ENCODE measurements at places on chromosomes 5 and 9.

DNA sequence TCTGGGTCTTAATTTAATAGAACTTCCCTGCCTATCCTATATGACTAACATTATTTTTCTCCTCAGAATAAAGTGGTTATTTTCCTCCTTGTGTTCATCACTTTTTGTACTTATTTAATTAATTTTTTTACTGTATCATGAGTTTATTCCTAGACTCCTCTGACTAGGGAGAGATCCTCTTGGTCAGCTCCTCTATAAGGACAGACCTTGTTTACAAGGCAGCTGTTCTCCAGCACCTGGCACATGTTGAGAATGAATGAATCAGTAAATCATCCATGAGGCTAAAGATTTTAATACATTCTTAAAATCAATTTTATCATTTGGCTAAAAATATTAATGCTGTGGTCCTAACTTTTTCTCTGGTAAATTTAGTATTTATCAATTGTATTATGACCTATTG, 139.8 kb downstream of the NUDT12 start:
- no peak for DNase-seq

DNA sequence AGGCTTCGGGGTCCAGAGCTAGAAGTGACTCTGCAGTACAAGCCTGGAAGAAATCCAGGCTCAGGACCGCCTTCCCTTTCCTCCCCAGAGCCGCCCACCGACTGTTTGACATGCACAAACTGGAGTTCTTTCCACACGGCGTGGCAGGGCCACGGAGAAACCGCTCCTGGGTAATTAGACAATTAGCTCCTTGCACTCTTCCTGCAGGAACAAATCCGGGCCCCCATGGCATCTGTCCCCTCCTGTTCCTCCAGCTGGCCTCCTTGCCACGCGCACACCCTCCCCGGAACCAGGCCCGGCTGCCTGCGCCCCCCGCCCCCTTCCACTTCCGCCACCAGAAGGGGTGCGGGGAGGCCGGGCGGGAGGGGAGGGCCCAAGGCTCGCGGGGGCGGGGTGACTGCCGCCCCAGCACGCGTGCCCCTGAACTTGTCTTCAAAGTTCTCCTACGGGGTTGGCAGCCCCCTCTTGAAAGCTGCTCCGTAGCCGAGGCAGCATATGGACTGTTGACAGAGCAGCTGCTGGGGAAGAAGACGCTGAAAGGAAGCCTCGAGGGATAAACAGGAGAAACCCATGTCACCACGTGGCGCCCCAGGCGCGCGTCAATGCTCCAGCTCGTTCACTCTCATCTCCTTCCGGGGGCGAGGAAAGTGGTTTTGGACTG, 74.3 kb downstream of the SEC61B start:
- DNase-seq, result no peak

DNA sequence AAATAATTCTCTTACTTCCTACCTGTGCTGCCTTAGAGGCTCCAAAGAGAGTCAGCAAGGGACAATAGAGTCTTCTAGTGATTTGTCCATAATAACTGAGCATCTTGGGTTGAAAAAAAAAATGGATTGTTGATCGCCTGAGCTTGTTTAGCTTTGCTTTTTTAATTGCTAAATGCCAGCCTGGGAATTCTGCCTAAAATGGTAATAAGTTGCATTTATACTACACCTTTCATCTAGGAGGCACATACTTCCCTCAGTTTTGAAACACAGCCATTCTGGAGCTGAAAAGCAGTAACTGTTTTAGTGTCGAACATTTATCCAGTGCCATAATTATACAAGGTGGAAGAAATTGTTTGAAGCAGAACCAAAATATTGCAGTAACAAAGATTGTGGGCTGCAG, 421.3 kb downstream of the CAAP1 start:
- DNase-seq, result no peak

GRCh38 chr5:100623719-100624118, 88.5 kb downstream of the FAM174A start:
- no peak for DNase-seq

GRCh38 chr5:38330207-38330606, 71.8 kb downstream of the EGFLAM start:
- DNase-seq, result no peak

GRCh38 chr5:92969191-92969780, 611.7 kb downstream of the NR2F1-AS1 start:
- no peak for DNase-seq

DNA sequence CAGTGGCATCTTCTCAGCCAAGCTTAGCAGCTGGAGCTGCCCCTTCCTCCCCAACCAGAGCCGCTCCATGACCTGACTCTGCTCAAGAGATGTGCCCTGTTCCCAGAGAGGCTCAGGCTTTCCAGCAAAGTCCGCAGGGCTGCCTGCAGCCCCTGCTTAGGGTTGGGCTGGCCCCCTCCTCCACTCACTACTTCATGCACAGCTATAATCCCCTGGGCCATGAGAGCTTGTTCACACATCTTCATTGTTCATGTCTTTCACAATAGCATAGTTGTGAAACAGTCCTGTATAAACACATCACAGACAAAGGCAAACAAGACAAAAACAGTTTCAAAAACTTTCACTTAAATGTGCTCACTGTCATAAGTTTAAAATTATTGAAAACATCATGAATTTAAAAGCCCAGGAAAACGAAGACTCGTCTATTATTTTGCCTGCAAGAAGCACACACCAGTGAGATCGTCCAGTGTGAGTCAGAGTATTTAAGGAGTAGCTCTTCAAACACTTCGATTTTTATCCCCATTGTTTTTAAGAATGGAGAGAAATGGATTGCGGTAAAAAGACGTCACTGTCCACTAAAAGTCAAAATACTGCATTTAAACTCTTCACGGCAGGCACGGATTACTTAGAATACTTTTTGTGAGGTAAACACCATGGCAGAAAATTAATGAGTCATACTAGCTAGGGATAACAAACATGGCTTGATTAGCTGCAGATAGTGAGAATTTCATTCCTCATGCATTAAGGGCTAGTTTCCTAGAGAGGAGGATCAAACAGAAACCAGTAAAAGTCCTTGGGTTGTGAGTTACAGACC, 40.7 kb upstream of the S1PR3 start:
- no peak for DNase-seq

GRCh38 chr5:64210866-64211265, 45.2 kb downstream of the RNF180 start:
- no peak for DNase-seq

DNA sequence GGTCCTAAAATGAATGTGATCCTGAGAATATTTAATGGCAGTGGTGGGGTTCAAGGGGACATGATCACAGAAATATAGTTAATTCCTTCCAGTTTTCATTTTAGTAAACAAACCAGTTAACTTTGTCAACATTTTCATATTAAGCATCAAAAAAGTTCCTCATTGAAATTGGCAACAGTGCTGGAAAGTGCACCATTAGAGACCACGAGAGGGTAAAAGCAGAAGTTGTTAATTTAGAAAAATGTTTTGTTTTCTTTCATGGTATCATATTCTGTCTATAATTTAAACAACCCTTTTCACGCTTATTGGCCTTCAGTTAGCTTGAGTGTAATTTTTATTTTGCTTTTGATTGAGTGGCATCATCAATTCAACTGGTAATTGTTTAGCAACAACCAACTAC, 11.9 kb downstream of the GIN1 start:
- no peak for DNase-seq

DNA sequence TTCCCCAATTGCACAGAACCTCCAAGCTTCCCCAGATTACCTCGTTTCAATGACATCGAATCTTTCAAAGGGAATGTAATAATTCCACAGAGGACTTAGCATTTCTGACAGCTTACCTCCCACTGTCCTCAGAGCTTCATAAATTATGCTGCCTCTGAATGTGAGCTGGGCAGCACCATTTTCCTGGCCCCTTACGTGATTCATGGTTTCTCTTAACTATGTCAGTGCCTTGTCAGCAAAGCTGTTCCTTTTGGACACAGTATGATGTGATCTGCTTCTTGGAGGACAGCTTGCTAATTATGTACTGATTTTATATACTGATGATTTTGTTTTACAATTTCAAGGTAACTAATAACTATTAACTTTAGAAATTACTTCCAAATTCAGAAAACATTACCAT, 27.7 kb upstream of the SSBP2 start:
- no peak for DNase-seq

DNA sequence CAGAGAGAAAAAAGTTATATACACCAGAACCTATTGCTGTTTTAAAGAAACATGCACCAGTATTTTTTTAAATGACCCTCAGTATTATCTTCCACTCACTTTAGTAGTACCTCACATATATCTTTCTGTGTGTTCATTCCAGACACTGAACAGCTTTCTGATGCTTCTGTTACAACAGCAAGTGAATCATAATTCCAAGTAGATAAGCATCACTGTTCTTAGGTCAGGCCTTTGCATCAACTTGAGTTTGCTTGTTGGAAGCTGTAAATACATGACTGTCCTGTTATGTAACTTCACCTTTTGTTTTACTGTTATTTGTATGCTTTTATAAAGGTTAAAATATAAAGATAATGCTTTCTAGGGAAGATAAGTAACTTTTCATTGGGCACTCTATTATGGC, 184.4 kb downstream of the ISL1 start:
- DNase-seq, result no peak

DNA sequence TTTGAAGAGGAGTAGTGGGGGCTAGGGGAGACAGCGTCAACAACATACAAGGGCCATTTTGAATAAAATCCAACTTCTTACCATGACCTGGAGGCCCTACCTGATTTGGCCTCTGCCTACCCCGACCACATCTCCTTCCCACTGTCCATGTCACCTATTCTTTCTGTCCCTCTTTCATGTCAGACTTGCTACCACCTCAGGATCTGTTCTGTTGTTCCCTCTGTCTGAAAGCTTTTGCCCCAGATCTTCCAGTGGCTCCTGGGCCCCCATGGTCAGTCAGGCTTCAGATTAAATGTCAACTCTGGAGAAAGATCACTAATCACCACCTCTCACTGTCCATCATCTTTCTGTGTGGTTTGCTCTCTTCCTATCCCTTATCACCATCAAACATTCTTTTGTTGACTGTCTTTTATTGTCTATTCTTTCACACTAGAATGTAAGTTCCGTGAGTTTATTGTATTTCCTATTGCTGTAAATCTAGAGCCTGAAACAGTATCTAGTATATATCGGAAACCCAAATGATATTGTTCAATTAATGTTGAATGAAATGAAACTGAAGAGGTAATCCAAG, 31.2 kb upstream of the APC start:
- no peak for DNase-seq

DNA sequence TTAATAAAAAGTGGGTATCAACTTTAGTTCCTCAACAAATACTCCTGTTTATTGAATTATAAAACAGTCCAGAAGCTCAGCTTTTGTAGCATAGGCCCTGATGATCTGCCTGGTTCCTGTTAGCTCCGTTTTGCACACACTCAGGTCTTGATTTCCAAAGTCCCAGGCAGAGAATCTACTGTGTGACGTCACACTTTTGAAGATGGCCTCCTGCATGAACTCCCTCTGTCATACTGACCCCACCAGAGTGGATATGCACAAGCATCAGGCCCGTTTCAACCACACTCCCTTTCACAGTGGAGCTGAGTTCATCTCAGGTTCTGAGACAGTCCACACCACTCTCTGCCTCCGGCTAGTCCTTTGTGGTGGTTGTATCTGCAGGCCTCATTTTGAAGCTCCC, 353.1 kb downstream of the PTPRD start:
- no peak for DNase-seq

DNA sequence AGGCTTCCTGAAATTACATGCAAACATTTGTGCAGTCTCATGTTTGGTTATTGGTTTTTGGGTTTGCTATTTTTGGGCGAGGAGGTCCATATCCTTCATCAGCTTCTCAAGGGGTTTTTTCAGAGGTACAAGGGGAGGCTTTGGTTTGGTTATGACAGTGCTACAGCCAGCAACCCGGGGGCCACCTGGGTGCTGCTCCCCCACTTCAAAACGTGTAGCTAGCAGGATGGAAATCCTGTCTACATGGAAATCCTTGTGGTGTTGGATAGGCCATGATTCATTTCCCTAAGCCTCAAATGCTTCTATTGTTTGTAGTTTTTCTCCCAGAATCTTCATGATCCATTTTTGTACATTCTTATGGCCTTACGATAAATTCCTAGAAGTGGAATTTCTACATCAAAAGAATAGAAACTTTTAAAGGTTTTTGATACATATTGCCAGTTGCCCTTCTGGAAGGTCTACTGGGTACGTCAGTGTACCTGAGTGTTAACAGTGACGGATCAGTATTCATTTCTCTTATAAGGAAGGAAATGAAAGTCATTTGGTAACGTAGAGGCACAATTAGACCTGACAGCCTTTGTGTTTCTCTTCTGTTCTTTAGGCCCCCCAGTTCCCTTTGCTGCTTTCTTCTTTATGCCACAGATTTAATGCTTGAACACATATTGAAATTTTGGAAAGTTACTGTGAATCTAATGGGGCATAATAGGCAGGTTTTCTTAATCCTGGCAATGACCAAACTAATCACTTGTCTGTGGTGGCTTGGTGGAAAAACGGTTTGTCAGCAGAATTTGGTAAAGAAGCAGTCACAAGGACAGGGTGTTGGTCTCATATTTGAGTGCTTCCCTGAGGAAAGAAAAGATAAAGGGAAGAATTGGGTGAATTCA, 69.7 kb upstream of the ABL1 start:
- no peak for DNase-seq

GRCh38 chr5:43482490-43483297, 971 bp downstream of the TMEM267 start:
- DNase-seq, result no peak

DNA sequence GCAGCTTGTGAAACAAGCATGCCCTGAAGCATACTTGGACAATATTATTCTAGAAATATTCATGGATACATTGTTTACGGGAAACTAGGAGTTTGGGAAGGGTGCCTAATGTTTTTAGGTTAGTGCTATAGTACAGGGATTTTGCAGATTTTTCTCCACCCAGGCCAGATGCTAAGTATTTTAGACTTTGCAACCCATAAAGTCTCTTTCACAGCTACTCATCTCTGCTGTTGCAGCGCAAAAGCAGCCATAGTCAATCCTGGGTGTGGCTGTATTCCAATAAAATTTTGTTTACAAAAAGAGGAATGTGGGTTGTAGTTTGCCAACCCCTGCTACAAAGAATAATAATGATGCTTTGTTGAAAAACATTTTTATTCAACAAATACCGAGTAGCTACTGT, 106.2 kb downstream of the CEMIP2 start:
- no peak for DNase-seq

DNA sequence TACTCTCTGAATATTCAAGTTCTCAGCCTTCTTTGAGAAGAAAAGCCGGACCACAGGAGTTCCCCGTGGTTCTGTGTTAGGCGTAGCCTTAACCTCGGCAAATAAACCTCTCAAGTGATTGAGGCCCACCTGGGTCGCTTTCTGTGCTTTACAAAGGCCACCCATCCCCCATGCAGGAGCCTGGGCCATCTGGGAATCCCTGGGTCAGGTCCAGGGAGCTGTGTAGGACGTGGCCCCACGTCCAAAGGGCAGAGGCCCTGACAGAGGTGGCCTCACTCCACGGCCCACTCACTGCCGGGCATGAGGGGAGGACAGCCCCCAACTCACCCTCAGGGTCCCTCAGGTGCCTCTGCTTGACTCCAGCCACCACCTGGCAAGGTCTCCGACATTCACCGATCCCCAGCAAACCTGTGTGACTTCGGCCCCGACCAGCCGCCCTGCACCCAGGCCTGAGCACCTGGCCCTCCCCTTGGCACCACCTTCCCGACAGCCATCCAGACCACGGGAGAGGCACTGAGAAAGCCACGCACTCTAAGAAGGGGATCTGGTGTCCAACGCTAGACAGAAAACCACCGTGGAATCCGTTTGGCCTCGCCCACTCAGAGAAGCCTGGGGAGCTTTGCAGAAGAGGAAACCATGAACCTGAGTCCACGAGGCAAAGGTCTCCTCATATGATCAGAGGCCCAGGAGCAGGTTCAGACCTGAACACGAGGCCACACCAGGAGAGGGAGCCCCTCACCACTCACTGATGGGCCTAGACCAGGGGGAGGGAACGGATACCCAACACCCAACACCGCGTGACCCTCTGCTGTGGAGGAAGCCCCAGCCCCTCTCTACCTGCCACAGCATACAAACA, 4.5 kb downstream of the SLC12A7 start:
- DNase-seq, result no peak

All from NCI-H2081 treated with DMSO at 0.1 percent for 48 hours (cell line).